ENCODE measurements at places on chromosomes 4 and X.

DNA sequence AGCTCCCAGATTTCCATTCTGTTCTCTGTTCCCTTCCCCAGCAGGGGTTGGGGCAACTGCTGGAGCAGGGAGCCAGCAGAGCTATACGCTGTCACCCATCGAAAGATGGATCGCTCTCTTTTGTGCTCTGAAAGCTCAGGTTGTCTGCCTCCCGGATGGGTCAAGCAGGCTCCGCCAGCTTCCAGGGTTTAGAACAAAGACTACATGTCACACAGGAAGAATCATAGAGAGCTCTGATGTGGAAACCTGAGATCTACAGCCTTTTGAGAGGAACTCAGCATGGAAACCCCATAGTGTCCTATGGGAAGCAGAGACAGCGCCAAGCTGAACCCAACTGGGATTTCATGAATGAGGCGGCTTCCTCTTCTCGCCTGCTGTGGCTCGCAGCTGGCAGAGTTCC is 205.4 kb downstream of the HS3ST1 start:
- no peak for DNase-seq

- no peak for DNase-seq
Measured at GRCh38 chrX:110432906-110433215, 74.2 kb downstream of the RTL9 start.

DNA sequence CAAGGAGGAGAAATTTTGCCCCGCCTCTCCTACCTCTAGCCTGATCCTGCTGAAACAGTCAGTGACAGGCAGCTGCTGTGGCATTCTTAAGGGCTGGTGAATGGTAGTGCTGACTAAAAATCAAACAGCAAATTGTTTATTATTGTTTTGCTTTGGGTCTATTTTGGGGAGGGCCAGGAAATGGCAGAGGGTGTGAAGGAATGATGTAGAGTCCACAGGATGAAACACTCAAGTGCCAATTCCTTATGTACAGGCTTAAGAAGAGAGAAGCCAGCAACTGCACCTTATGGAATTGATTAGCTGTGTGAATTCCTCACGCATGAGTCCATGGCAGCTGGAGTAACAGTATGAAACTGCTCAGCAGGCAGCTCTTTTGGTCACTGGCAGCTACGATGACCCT is 39.7 kb downstream of the VEGFC start:
- DNase-seq, result no peak

DNA sequence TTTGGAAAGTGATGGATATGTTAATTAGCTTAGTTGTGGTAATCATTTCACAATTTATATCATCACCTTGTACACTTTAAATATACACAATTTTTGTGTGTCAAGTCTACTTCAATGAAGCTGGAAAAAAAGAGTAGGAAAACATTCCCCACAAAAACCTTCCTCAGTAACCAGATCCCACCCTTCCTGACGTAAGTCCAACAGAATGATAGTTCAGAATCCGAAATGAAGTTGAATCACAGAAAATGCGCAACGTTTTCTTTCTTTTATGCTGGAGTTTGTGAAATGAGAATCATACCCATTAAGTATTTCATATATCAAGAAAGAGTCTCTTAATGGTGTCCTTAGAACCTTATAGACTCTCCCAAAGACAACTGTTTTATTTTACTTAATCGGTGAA is 292.9 kb downstream of the USP46 start:
- no peak for DNase-seq

DNA sequence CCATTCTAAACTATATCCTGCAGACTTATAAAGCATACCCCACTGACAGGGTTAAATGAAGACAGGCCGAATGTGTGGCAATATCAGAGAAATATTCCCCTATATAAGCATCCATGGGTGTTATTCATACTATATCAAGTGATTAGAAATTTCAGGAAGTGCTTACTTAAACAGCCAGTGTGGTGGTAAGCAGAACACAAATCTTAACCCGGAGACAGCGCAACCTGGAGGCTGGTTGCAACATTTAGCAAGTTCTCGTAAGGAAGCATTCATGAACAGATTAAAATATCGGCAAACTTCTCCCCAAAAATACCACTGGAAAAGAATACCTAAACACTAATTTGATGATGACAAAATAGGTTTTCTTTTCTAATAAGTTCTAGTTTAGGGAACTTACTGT is 261.2 kb downstream of the CBLL2 start:
- DNase-seq, result no peak

Data from activated CD4-positive, alpha-beta T cell treated with anti-CD3 and anti-CD28 coated beads, Interleukin-2, amount 50 U/mL, for 1 hour (primary cell).